ENCODE measurements at places on chromosomes 3 and 15.

DNA sequence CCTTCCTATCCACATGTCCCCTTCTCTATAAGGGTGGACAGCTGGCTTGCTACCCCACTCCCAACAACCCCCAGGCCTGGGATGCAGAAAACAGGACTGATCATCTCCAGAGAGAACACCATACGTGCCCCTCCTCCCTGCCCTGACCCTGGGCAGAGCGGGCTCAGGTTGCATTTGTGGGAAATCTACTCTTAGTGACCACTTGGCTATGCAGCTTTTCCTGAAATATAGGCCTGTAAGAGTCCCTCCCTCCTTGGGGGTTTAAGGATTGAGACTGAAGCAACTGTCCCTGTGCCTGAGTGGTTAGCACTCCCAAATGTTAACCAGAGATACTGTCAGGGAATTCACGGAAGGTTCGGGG, 11.7 kb downstream of the SH2D7 start:
- no peak for DNase-seq

DNA sequence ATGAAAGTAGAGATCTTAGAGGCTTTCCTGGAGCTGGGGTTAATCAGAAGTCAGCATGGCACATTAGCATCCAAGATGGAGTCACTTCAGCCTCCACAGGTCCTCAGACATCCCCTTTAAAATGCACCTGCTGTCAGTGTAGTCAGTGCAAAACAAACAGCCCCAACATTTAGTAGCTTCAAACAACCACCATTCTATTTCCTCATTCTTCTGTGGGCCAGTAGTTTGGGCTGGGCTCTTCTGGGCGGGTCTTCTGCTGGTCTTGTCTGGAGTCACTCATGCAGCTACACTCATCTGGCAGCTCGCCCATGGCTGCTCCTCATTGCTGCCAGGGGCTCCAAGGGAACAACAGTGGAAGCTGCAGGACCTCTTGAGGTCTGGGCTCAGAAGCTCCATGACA, 99.9 kb downstream of the TLE3 start:
- DNase-seq = peak; percentile 72

- no peak for DNase-seq
These were observed 6.0 kb upstream of the HACD2 start for GRCh38 chr3:123590685-123591450.

DNA sequence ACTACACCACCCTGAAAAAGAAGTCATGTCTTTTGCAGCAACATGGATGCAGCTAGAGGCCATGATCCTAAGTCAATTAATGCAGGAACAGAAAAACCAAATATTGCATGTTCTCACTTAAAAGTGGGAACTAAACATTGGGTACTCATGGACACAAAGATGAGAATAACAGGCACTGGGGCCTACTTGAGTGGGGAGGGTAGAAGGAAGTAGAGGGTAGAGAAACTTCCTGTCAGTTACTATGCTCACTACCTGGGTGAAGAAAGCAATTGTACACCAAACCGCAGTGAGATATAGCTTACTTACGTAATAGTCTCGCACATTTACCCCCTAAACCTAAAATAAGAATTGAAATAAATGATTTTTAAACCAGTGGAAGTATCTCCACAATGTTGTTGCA, 480.5 kb upstream of the ARRDC4 start:
- DNase-seq = no peak

GRCh38 chr15:62618846-62619504, 423.6 kb upstream of the TPM1 start:
- DNase-seq = no peak

DNA sequence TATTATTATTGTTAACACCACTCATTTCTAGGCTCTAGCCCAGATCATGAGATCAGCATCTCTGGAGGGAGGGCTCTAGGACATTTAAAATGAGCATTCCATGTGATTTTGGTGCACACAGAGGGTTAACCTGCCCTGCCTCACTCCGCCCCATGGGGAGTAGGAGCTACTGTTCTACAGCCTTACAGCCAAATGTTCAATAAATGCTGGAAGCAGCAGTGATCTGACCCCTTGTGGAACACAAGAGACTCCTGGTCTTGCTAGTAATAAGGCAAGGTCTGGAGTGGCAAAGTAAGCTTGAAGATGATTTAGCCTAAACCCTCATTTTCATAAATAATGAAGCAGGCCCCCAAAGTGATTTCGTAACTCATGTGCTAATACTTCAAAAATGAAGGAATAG, 166.4 kb upstream of the EOMES start:
- DNase-seq = no peak

DNA sequence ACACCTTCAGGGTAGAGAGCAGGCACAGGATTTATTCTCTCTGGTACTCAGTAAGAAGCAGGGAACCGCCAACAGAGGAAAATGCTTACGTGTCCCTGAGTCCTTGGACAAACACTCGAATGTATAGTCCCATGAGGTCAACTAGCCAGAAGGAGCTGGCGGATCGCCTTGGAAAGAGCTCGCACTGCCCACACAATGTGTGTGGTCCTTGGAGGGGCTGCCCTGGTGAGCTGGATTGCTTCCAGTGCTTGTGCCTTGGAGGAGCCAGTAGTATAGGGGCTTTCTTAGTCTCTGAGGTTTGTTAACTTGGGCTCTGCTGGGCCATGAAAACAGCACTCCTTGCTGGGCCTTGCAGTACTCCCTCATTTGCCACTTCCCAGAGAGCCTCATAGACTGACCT, 40.7 kb upstream of the VILL start:
- DNase-seq = no peak

- DNase-seq = no peak
These were observed 415.3 kb downstream of the CNTN4 start for GRCh38 chr3:2513986-2514385.

DNA sequence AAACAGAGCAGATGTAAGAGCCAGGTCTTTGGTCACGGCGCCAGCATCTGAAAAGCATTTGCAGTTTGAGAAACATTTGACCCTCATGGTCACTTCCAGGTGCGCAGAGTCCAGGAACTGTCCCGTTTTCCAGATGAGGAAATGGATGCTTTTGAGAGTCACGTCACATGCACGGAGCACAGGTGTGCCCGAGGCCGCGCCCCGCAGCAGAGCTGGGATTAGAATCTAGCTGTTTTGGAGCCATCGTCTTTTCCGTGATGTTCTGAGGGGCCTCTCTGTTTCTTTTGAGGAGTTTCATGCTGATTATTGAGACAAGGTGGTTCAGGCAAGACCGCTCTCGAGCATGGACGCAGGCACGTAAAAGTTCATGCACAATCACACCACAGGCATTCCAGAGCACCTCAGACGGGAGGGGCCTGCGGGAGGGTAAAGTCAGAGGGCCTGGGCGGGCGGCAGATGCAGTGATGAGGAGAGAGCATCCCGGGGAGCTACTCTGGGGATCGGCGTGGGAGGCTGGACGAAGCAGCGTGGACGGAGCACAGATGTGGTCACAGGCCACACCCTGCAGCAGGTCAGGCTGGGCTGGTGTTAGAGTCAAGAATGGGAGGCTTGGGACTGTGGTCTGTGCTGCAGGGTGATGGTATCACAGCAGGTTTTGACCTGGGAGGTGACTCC, 139.2 kb upstream of the MEF2A start:
- no peak for DNase-seq

DNA sequence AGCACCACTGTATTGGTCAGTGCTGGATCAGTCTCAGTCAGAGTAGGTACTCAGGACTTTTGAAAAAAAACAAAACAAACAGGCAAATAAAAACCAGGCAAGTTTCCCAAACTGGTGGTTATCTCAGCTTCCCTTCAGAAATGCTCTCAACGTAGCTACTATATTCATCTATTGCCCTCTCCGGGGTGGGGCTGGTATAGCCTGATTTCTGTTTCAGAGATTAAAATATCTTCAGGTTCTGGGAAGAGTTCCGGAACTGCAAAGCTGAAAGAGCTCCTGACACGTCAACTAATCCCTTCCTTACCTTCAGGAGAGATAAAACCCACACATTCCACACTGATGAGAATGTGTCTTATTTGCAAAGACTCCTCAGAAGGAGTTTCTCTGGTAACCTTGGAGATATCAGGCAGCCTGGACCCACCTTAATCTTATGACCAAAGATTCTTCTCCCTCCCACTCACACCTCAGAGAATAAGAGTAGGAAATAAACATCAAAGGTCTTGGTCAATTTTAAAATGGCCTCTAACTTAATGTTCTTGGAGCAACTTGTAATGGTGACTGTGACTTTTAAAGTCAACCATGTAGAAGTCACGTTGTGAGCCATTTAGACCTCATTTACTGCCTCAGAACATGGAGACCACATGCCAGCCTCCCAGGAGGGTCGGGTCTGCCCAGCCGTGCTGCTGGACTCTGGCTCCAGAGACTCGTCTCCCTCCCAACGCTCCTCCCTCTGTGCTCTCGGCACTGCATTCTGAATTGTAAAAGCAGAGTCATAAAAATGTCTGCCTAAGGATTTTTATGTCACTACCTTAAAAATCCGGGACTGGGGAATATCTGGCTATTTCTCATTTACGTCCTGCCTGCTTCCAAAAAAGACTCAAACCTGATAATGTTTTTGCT, 53.8 kb downstream of the CDCP1 start:
- no peak for DNase-seq

DNA sequence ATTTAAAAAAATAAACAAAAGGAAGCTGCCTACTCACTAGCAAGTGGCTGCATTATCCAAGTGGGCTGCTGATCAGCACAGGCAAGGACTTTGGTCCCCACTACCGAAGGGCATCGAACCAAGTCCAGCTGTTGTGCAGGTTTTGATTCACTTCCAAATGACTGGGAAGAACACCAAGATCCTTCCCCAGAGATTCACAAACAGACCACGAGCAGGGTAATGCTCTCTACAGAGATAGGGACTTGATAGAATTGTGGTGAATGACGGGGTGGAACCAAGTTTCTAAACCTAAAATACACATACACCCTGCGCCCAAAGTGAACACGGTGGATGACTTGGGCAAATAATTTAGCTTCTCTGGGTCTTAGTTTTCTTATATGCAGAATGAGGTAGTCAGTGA, 203.7 kb upstream of the ICE2 start:
- DNase-seq = no peak

GRCh38 chr3:71109241-71109976, 474.1 kb downstream of the FOXP1 start:
- no peak for DNase-seq

DNA sequence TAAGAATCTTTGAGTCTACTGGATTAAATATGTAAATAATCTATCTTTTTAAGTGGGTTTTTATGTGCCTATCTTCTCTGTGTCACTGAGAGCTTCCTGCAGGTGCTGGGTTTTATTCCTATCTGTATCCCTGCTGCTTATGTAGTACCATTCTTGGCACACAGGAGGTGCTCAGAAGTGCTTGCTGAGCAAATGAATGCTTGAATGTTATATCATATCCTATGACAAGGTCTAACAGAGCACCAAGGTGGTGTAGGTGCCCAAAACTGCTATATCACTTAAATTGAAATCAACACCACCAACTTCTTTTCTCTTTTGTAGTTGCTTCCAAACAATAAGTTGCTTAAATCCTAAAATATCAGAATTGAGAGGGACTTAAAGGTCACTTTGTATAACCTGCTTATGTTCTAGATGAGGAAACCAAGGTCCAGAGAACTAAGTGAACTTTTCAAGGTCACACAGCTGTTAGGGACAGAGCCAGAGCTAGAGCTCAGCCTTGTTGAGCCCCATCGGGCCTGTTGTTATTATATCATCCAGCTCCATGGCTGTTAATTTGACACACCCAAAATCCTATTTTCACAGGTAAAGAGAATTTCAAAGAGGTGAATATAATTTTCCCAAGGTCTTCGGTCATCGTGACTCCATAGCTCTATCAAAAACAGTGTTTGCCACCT, 46.0 kb downstream of the CCNL1 start:
- no peak for DNase-seq

DNA sequence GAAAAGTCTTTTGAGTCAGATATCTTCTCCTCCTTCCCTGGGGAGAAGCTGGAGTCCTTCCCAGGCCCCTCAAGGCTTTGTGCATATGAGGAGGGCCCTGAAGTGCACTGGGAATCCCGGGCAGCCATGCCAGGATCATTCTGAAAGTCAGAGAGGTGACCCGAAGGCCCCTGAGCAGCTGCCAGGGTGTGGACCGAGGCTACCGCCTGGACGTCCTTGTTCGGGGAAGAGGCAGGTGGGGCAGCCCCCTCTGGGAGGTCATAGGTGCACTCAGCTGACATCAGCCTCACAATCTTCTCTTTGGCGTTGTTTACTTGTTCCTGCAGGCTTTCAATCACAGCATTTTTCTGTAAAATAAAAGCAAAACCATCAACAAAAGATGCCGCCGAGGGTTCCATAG, 73.8 kb upstream of the GSK3B start:
- DNase-seq = no peak

- DNase-seq = no peak
These were observed 103.6 kb upstream of the CTNNB1 start for GRCh38 chr3:41095702-41096101.

- no peak for DNase-seq
These were observed 93.2 kb downstream of the DGKG start for GRCh38 chr3:186268616-186269448.

GRCh38 chr15:28128031-28128430, 28.9 kb upstream of the OCA2 start:
- no peak for DNase-seq

GRCh38 chr3:159765860-159766294, 222.8 kb upstream of the IL12A start:
- no peak for DNase-seq

DNA sequence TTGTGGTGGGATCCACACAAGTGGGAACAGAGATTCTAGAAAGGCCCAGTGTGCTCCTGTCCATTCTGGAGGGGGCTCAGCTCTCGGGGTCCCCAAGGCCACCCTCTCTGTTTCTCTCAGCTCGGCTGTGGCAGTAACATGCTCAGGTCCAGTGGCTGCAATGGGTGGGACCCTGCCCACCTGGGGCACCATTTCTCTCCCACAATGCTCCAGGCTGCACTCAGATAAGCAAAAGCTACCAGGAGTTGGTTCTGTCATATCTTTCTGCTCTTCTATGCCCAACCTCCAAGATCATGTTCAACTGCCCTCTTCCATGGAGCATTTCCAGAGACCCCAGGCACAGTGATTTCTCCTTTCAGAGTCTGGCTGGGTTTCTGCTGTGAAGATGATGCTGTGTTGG, 40.8 kb downstream of the ITGA11 start:
- no peak for DNase-seq

GRCh38 chr3:178139116-178139515, 397.1 kb upstream of the KCNMB2 start:
- no peak for DNase-seq

- DNase-seq = no peak
These were observed 229.7 kb upstream of the TBL1XR1 start for GRCh38 chr3:177426878-177427495.

Data from NCI-H1092 (cell line).